ENCODE measurements at places on chromosomes 5 and 9.
A peak's percentile ranks its signal among the peaks of the same experiment; 100 is the strongest.

DNA sequence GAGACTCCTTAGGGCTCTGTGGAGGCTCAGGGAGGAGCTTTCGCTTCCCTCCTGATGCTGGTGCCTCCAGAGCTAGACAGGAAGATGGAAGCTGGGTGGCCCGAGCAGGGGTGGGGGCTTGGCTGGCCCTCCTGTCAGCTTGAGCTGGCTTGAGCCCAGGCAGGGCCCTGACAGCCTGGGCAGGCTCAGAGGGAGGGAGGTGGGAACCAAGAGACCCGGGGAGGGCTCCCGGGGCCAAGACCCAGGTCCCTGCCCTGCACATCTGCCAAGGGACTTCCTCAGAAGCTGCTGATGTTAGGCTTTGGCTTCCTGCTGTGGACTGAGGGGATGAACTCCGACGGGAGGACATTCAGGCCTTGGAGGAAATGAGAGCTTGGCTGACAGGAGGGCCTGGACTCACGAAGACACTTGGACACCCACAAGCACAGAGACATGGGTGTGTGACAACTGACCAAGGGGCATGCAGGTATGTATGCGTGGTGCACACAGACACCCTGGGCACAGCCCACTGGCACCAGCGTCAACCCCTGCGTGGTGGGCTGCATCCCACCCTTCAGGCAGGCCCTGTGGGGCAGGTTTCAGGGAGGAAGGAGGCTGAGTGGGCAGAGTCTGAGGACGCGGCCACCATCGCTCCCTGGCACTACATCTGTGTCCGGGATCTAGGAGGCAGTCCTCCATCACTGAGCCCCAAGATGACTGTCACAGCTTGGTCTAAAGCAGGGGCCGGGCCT is 1.7 kb upstream of the LTC4S start:
- no peak for DNase-seq

GRCh38 chr9:99126312-99126711 is 21.4 kb downstream of the TGFBR1 start:
- DNase-seq, result no peak

- DNase-seq, result no peak
Measured at GRCh38 chr9:76101075-76101474, 210.6 kb downstream of the PCSK5 start.

- no peak for DNase-seq
Measured at GRCh38 chr5:172303572-172304335, 20.2 kb upstream of the UBTD2 start.

DNA sequence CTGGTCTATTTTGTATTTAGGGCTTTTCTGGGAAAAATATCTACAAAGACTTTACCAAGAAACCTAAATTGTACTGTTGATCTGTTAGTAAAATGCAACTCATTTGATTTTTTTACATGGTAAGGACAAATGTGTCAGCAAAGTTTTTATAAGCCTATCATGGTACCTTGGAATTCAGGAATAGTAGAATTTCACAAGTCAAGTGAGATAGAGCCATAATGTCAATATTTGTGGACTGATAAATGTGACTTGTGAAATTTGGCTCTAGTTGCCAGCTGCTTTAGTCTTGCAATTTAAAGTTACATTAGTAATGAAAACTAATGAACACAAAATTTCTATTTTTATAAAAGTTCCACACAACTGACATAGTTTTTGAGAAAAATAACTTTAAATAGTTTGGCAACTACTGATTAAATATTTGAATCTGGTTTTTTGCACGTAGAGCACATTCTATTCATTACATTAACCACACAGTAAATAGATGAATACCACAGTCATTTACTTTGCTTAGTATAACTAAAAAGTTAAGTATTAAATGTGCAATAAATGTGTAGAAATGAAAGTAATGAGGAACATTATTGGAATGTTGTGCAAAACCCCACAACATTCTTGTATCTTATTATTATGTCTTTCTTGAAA is 41.2 kb upstream of the RIOK2 start:
- DNase-seq, result no peak

DNA sequence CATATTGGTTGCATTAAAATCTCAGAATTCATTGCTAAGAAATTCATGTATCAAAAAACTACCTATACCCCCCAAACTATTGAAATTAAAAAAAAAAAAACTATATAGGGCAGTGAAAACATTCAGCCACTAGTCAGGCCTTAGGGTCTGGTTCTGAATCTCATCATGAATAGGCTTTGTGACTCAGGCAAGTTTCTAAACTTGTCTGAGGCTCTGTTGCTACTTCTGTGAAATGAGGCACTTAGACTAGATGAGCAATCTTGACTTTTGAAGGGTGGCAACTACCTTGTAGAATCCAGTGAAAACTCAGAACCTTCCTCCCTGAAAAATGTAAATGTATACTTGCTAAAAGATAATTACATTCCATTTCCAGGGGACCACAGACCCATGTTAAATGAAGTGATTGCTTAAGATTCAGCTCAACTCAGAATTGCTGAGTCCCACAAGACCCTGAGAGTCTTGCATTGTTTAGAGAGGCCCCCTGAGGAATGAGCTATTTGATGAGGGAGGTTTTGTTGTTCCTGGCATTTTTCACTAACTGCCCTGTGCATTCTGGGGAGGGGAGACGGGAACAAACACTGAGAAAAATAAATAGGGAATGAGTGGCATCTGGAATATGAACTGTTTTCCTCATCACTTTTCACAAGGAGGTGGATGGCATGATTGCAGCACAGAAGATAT is 29.5 kb downstream of the RAI14 start:
- DNase-seq, result no peak

- no peak for DNase-seq
Measured at GRCh38 chr9:37677435-37677834, 26.7 kb downstream of the FRMPD1 start.

DNA sequence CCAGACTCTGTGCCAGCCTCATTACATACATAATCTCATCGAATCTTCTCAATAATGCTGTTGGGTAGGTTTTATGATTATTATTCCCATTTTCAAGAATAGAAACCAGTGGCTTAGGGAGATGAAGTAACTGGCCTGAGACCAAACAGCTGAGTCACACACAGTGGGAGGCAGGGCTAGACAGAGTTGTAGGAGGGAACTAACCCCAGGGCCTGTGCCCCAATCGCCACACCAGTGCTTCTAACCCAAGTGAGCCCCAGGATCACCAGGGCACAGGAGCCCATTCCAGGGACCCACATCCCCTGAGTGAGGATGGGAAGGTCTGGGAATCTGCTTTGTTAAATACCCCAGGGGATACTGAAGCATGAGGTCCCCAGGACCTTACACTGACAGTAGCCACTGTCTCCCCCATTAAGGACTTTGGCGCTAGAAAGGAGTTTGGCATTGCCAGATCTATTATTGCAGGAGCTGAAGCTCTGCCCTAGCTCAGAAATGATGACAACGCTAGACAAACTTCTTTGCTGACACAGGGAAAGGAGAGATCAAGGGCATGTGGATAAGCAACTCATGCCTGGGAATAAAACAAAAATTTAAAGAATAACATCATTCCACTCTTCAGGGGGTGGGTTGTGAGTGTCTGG is 63.8 kb upstream of the PPARGC1B start:
- no peak for DNase-seq

- no peak for DNase-seq
Measured at GRCh38 chr5:78979117-78979742, 5.9 kb downstream of the ARSB start.

DNA sequence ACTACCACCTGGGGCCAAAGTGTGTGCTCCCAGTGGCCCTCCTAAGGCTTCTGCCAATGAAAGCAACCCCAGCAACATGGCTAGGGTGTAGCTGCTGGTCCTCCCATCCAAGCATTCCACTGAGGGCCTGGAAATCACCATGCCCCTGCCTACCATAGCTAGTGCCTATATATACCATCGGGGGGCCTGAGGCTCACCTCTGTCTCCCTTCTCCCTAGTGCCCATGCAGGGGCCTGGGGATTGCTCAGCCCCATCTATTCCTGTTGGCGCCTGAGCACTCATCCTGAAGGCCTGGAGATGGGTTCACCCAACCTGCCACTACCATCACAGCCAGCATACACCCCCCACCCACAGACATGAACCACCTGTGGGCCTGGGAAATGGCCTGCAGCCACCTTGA is 367.3 kb downstream of the RAB3C start:
- DNase-seq, result no peak

DNA sequence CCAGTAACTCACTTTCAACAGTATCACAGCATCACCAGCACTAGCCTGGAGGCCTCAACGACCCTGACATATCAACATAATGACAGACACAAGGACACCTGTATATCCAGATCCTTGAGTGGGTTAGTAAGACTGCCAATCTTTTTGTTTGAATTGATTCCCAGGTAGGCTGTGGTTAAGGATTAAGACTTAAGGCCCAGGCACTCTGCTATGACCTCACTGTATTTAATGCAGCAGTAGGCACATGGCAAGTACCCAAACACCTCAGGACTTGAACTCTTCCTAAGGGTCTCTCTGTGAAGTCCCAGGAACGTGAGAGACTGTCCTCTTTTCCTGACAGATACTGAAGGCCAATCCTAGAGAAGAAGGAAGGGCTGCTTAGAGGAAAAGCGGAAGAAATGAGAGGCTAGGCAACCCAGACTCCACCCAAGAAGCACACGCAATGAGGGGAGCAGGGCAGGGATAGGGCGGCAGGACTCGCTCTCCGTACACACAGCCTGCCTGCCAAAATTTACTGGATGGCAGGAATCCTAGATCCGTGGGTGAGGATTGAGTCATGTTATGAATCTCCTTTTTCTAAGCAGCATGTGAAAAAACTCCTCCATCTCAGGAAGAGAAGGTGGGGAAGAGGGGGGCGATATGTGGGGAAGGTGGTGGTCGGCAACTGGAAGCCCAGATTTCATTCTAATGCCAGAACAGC is 93.4 kb downstream of the SIL1 start:
- no peak for DNase-seq

DNA sequence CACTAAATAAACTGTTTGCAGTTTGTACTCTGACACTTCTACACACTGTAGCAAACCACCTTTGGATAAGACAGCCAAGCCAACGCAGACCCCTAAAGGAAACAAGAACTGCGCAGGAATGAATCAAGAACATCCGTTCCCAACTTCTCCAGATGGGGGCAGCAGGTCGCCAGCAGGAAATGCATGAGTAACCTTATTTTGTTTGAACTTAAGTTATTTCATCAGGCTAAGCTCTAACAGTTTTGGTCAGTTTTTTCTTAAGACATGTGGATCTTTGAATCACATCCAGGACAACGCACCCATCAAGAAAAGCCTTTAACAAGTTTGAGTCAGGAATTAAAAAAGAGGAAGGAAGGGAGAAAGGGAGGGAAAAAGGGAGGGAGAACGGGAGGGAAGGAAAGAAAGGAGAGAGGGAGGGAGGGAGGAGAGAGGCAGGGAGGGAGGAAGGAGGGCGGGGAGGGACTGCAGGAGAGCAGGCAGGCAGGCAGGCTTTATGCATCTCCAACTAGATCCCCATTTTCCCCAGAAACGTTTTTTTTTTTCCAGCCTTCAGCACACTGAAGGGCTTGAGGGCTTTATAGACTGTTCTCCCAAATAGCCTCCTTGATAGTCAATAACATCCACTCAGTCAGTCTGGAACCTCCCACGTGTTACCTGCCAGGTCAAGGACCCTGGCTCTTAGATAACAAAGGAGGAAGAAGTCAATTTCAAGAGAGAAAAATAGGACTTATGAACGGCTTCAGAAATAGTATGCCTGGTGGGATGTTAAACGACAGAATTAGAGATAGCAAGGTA is 22.2 kb downstream of the BHMT start:
- peak; percentile 7 for DNase-seq

- no peak for DNase-seq
Measured at GRCh38 chr9:32413424-32413823, 29.0 kb downstream of the ACO1 start.

DNA sequence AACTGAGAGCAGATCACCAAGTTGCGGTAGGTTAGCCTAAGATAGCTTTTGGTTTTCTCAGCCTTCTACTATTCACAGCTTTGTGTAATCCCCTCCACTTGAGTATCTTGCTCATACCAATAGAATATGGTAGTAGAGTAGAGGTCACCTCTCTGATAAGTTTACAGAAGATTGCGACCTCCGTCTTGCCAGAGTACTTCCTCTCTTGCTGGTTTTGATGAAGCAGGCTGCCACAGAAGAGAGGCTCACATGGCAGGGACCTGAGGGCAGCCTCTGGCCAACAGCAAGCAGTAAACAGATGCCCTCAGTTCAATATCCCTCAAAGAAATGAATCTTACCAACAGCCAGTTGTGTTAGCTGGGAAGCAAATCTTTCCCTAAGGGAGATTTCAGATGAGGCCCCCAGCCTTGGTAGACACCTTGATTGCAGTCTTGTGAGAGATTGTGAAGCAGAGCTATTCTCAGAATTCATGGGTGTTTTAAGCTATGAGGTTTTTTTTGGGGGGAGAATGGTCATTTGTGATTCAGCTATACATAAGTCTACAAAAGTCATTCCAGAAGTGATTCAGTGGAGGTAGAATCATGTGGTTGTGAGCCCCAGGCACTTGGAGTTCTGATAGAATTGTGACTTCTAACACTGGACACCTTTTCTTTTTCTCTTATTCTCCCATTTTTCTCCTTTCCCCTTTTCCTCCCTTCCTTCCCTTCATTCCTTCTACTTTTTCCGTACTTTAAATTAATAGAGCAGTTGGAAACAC is 22.7 kb upstream of the CDKN2B start:
- DNase-seq, result no peak

- DNase-seq, result no peak
Measured at GRCh38 chr5:127097278-127097677, 24.0 kb upstream of the C5orf63 start.

DNA sequence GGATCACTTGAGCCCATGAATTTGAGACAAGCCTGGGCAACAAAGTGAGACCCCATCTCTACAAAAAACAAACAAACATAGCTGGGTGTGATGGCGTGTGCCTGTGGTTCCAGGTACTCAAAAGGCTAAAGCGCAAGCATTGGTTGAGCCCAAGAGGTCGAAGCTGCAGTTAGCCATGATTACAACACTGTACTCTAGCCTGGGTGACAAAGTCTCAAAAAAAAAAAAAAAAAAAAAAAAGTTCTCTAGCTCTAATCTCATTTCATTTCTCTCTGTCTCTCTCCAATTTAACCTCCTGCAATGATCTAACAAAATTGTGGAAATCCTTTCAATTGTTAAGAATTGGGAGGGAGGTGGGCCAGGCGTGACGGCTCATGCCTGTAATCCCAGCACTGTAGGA is 33.3 kb downstream of the LPAR1 start:
- no peak for DNase-seq

DNA sequence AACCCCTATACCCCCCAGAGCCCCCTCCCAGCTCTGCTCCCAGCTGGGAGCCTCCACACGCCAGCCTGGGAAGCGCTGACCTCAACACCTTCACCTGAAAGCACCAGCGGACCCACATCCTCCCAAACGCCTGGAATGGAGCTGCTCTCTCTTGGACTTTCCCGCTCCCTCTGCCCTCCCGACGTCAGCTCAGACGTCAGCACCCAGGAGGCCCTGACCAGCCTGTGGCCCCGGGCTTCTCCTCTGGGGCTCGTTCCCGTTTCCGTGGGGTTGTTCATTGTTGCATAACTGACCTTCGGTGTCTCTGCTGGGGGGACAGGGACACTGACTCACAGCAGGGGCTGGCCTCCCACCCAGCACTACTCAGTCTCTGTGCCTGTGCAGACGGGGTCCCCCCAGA is 35.0 kb upstream of the SLC6A3 start:
- no peak for DNase-seq

- DNase-seq, result no peak
Measured at GRCh38 chr5:79021753-79022152, 36.6 kb upstream of the ARSB start.

GRCh38 chr5:68646144-68646543 is 430.6 kb downstream of the PIK3R1 start:
- DNase-seq, result no peak
